Right atrium auricular region (tissue), 2 donors: ENCODE measurements at places on chromosomes 12 and 14. TPM values are rescaled to one million over a fixed set of nuclear protein-coding genes. Genes with fewer than 3 reads are reported as not detected.

- no peaks in the 10 kb centered on the region for H3K27me3 ChIP-seq
- H3K4me1 ChIP-seq: no peaks in the 10 kb centered on the region
- peak; percentile 79 for DNase-seq
- H3K4me3 ChIP-seq: peak overlapping the region; percentile 41
- H3K36me3 ChIP-seq: no peaks in the 10 kb centered on the region
- H3K27ac ChIP-seq: no peak overlapping the region
Measured at GRCh38 chr12:42023733-42024494, 120.8 kb downstream of the GXYLT1 start.

CTSG gene
- total RNA-seq: not detected

RFLNA gene
- total RNA-seq: 0.59 TPM

DNA sequence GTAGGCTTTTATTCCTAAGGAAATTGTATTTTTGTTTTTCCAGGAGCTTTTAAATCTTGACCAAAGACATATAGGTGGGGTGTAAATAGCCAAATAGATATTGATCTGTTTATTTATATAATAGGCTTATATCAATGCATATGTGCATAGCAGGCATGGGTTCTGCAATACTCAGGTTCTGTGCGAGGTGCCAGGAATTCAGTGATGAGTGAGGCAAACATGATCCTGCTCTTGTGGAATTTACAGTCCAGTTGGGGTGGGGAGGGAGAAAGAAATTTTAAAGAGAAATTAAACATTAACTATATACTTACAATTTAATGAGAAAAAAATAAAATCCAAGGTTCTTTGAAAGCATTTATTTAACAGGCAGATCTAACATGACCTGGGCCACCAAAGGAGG, 160.3 kb upstream of the HIF1A start:
- no peak overlapping the region for H3K27ac ChIP-seq
- H3K36me3 ChIP-seq: no peaks in the 10 kb centered on the region
- no peak overlapping the region for H3K4me3 ChIP-seq
- H3K27me3 ChIP-seq: no peaks in the 10 kb centered on the region
- H3K4me1 ChIP-seq: peaks cover 61% of the 10 kb centered on the region

DNA sequence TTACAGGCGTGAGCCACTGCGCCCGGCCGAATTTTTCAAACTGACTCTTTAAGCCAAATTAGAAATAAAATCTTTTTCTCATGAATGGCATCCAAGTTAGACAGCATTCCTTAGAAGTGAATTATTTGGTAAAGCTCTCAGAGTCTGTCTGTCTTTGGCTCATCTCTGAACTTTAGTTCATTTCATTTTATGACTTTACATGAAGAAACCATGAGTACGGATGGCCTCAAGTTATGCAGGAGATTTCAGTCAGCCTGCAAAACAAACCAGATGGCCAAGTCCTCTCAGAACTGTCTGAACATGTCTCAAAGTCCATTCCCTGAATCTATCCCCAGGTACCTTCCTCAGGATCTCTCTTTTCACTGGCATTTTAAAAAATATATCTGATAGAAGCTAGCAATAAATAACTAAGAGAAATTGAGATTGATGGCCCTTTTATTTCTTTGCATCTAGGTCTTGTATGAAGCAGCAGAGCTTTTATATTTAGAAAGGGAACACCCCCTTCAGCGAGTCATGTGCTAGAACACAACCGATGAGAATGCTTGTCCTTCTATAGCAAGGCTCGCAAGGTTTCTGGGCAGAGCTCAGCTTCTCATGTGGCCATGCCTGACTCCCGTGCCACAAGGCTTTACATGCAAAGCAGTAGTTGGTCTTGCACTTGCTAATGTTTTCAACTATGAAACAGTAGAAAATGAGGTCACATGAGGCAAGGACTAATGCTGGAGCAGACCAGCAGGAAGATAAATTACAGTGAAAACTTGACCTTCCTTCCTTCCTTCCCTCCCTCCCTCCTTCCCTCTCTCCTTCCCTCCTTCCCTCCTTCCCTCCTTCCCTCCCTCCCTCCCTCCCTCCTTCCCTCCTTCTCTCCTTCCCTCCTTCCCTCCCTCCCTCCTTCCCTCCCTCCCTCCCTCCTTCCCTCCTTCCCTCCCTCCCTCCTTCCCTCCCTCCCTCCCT, 125.0 kb downstream of the AKAP6 start:
- no peak overlapping the region for H3K4me3 ChIP-seq
- peaks cover 6% of the 10 kb centered on the region for H3K4me1 ChIP-seq
- H3K36me3 ChIP-seq: no peaks in the 10 kb centered on the region

GEMIN2 gene
- 12.2 TPM for total RNA-seq

GRCh38 chr12:28857369-28857768, 291.7 kb upstream of the FAR2 start:
- no peak overlapping the region for H3K27ac ChIP-seq
- no peak for DNase-seq
- H3K27me3 ChIP-seq: no peaks in the 10 kb centered on the region
- H3K4me3 ChIP-seq: no peak overlapping the region
- no peaks in the 10 kb centered on the region for H3K36me3 ChIP-seq
- H3K4me1 ChIP-seq: no peaks in the 10 kb centered on the region

EIF2S3B gene
- total RNA-seq: not detected

DNA sequence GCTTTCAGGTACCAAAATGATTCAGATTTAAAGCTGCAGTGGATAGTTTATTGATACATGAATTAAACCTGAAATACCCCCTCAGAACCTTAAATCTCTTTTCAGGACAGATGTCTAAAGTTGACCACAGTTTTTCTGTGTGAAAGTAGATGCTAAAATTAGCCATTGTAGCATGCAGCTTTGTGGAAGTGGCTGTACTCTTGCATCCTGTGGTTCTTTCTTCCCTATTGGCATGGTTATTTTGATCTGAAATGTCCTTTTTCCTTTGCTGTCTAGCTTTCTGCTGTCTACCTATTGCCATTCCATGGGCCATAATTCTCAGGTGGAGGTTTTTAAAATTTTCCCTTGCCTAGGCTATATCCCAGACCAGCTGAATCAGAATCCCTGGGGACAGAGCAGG, 455.6 kb downstream of the ZFP36L1 start:
- no peaks in the 10 kb centered on the region for H3K27me3 ChIP-seq
- no peak overlapping the region for H3K4me3 ChIP-seq
- H3K4me1 ChIP-seq: no peaks in the 10 kb centered on the region
- no peak for DNase-seq
- no peaks in the 10 kb centered on the region for H3K36me3 ChIP-seq

- H3K36me3 ChIP-seq: no peaks in the 10 kb centered on the region
- H3K27me3 ChIP-seq: no peaks in the 10 kb centered on the region
- no peak overlapping the region for H3K27ac ChIP-seq
- no peaks in the 10 kb centered on the region for H3K4me1 ChIP-seq
- DNase-seq: peak; percentile 73
Measured at GRCh38 chr12:127588249-127588648, 678.7 kb upstream of the TMEM132C start.

DNA sequence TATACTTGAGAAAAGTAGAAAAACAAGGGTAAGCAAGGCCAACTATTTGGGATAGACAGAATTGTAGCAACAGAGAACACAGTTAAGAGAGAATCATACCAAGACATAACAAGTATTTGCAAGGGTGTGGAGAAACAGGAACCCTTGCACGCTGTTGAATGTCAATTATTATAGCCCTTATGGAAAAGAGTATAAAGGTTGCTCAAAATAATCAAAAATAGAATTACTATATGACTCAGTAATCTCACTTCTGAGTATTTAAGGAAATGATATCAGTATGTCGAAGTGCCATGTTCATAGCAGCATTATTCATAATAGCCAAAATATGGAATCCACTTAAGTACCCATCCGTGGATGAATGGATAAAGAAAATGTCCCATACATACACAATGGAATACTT, 193.3 kb downstream of the PHLDA1 start:
- H3K4me3 ChIP-seq: no peak overlapping the region
- no peak overlapping the region for H3K27ac ChIP-seq
- no peaks in the 10 kb centered on the region for H3K27me3 ChIP-seq
- no peaks in the 10 kb centered on the region for H3K4me1 ChIP-seq
- no peaks in the 10 kb centered on the region for H3K36me3 ChIP-seq
- DNase-seq: no peak

DNA sequence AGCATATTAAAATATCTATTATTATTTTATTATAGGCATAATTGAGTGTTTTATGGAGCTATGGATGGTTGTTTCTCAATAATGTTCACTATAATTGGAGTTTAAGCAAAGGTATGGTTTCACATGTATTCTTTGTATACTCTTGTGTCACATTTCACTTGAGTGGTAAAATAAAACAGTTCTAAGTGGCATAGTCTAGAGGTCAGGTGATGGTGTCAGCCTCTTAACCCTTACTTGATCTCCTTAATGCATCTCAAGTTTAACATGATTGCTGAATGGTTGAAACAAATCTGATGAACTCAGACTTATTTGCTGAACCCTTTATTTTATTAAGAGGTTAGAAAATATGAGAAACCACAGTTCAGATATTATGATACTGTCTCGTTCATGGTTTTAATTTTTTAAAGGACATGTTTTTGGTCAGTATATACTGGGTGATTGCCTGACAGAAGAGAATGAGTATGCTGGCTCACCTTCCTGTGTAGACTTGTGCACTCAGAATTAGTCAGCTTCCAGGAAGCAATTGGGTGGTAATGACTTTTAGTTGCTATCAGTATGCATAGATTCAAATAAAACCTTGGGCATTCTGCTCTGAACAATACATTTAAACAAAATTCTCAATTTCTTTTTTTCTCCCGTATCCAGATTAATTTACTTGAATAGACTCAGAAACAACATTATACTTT, 464.6 kb downstream of the PCNX1 start:
- no peaks in the 10 kb centered on the region for H3K36me3 ChIP-seq
- no peaks in the 10 kb centered on the region for H3K27me3 ChIP-seq
- H3K4me3 ChIP-seq: no peak overlapping the region

CACNA2D4 gene
- 4.1 TPM for total RNA-seq

- no peak overlapping the region for H3K27ac ChIP-seq
- no peak overlapping the region for H3K4me3 ChIP-seq
- no peak for DNase-seq
Measured at GRCh38 chr12:40446385-40446784, 221.6 kb downstream of the LRRK2 start.

- no peak overlapping the region for H3K4me3 ChIP-seq
- H3K27me3 ChIP-seq: peaks cover 20% of the 10 kb centered on the region
- H3K27ac ChIP-seq: no peak overlapping the region
- H3K36me3 ChIP-seq: no peaks in the 10 kb centered on the region
Measured at GRCh38 chr12:130044991-130045621, 117.2 kb upstream of the FZD10 start.

GRCh38 chr14:94867946-94868771, 98.2 kb upstream of the GSC start:
- no peaks in the 10 kb centered on the region for H3K27me3 ChIP-seq
- no peaks in the 10 kb centered on the region for H3K36me3 ChIP-seq

DNA sequence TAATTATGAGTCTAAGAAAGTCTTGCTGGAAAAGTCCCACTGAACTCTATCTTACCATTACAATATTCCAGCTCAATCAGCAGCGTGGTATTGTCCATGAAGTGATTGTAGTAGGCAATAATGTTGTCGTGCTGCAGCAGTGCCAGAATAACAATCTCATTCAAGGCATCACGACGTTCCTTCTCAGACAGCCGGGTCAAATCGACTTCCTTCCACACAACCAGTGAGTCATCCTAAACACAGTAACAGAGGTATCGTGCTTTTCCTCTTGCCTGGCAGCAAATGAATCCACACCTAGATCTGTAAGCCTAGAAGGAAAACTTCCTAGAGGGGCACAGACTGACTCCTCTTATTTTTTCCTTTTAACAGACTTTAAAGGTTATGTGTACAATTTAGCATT, 2.9 kb downstream of the NEK9 start:
- no peak overlapping the region for H3K4me3 ChIP-seq
- peak; percentile 73 for DNase-seq
- H3K27me3 ChIP-seq: no peaks in the 10 kb centered on the region
- H3K36me3 ChIP-seq: peaks cover 16% of the 10 kb centered on the region
- H3K4me1 ChIP-seq: peaks cover 32% of the 10 kb centered on the region

GRCh38 chr12:48873096-48873495, 7.4 kb upstream of the RND1 start:
- no peak overlapping the region for H3K4me3 ChIP-seq
- no peaks in the 10 kb centered on the region for H3K27me3 ChIP-seq
- no peak for DNase-seq

OTX2 gene
- total RNA-seq: not detected

A2ML1 gene
- total RNA-seq: not detected

GRCh38 chr12:124564232-124564958, 3.0 kb downstream of the NCOR2 start:
- H3K36me3 ChIP-seq: no peaks in the 10 kb centered on the region
- no peaks in the 10 kb centered on the region for H3K27me3 ChIP-seq
- peak overlapping the region; percentile 37 for H3K27ac ChIP-seq
- no peak overlapping the region for H3K4me3 ChIP-seq
- DNase-seq: no peak

VPS37B gene
- 28.5 TPM for total RNA-seq

DNA sequence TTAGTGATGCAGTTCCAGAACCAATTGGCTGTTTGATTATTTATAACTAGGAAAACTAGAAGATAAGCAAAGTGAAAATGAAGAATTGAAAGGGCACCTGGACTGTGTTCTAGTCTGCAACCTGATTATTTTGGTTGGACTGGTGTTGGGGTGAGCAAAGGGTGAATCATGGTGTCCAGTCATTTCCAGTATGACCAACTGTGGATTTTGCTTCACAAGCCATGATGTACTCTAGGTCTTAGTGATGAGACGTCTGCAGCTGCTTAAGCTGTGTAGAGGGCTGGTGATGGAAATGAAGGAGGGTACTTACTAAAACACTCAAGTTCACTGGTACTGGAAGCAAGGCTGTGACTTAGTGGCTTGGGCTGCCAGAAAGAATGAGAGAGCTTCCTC, 193.2 kb upstream of the FRMD6 start:
- no peaks in the 10 kb centered on the region for H3K27me3 ChIP-seq
- no peaks in the 10 kb centered on the region for H3K4me1 ChIP-seq
- no peaks in the 10 kb centered on the region for H3K36me3 ChIP-seq
- H3K27ac ChIP-seq: no peak overlapping the region

DNA sequence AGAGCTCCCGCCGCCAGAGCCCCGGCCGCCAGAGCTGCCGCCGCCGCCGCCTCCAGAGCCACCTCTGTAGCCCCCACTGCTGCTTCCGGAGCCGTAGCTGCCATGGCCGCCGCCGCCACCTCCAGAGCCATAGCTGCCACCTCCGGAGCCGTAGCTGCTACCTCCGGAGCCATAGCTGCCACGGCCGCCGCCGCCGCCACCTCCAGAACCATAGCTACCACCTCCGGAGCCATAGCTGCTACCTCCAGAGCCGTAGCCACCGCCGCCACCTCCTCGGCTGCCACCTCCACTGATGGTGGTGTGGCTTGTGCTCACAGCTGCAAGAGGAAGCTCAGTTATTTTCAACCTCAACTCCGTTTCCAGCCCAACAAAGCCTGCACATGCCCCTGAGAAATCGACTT, 4.9 kb downstream of the KRT1 start:
- DNase-seq: no peak
- H3K4me3 ChIP-seq: no peak overlapping the region
- no peaks in the 10 kb centered on the region for H3K4me1 ChIP-seq

GRCh38 chr12:43338848-43339526, 213.0 kb downstream of the ADAMTS20 start:
- no peaks in the 10 kb centered on the region for H3K27me3 ChIP-seq
- H3K4me1 ChIP-seq: no peaks in the 10 kb centered on the region
- no peaks in the 10 kb centered on the region for H3K36me3 ChIP-seq
